ENCODE measurements at places on chromosomes 2 and 18.

- no peak for DNase-seq
These were observed 52.3 kb upstream of the SLC39A10 start for GRCh38 chr2:195604706-195605105.

DNA sequence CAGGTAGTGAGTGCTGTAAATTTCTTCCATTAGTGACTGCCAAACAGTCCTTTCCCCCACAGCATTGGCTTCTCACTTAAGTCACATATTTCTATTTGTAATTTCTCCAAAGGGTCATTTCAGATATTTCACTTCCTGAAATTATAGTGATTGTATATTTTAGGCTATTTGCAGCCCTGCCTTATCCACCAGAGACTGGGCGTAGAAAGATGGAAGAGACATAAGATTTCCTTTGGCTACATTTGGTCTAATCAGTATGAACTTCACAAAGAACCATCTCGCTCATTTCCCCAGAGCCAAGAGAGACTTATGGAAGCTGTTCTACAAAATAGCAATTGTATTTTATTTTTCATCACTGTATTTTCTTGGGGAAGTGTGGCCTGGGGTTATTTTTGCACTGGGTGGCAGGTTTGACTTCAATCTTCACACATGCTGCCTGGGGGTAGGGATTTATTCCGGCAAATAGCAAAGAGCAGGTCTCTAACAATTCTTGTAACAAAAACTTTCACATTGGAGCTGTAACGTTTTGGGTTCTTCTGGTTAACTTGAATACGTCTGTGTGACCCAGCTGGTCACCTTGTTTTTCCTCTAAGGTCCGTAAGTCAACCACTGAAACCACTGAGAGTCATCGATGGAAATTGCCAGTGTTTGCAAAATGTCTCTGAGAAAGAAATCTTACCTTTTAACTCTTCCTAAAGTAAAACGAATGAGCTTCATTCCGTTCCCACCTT is 170.6 kb upstream of the SERPINE2 start:
- DNase-seq, result no peak

DNA sequence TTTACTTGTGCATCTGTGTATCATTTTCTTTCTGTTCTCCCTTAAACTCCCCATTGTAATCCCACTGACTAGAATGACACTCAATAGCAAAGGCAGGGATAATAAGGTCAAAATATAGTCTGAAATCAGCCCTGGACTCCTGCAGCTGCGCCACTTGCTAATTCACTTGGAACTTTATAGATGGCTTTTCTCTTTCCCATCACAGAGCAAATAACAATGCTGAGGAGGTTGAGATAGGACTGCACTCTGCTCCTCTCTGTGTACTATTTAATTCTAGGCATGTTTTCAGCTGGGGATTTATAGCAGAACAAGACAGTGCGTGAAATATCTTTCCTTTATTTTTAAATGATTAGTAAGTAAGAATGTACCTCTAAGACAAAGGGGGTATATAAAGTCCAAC is 324.2 kb downstream of the LNPK start:
- DNase-seq, result no peak

GRCh38 chr2:53437371-53437770 is 330.2 kb upstream of the CHAC2 start:
- no peak for DNase-seq

DNA sequence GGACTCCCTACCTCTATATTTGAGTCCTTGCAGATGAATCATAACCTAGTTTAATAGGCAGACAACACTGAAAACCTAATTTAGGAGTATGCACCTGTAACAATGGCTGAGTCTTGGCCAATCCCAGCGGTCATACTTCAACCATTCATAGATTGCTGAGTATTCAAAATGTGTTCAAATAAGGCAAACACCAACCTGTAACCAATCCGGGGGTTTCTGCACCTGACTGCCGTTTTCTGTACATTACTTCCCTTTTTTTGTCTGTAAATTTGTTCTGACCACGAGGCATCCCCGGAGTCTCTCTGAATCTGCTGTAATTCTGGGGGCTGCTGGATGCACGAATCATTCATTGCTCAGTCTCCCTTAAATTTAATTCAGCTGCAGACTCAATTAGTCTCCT is 338.6 kb downstream of the STK39 start:
- no peak for DNase-seq

DNA sequence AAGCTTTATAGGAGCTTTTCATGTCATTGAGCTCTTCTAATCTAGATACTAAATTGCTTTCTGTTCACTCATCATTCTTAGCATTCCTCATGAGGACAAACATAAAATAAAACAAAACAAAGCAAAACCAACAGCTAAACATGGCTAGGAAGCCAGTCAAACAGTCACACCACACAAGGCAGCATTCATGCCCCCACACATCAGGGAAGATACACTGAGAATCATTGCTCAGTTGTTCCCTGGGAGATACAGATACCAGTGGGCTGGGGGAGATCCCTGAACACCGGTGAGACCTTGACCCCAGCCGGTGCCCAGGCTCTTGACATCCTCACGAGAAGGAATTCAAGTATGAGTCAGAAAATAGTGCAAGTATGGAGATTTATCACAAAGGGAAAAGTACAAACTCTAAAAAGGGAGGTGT is 177.9 kb upstream of the ARL4C start:
- DNase-seq, result no peak

- DNase-seq, result no peak
These were observed 179.7 kb upstream of the SH3BP4 start for GRCh38 chr2:234771980-234772732.

GRCh38 chr2:48781366-48781765 is 25.8 kb upstream of the LHCGR start:
- DNase-seq, result no peak

- DNase-seq, result no peak
These were observed 989.7 kb upstream of the CRIM1 start for GRCh38 chr2:35365859-35366258.

- DNase-seq, result no peak
These were observed 17.1 kb upstream of the ATOH8 start for GRCh38 chr2:85736456-85737355.

DNA sequence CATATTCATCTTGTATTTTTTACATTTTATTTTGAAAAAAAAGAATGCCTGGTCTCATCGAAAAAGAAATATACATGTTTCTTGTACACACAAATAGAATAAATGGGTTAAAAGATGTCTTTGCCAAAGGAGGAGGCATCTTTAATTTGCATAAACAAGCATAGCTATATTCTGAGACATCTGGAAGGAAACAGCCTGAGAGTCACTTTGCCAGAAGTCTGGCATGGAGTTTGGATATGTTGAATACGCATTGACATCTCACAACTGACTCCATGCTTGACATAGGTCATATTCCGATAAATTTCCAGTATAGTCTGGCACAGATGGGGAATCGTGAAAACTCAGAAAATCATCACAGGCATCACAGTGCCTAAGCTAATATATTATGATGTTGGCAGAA is 1317.5 kb upstream of the CELF4 start:
- DNase-seq, result no peak

DNA sequence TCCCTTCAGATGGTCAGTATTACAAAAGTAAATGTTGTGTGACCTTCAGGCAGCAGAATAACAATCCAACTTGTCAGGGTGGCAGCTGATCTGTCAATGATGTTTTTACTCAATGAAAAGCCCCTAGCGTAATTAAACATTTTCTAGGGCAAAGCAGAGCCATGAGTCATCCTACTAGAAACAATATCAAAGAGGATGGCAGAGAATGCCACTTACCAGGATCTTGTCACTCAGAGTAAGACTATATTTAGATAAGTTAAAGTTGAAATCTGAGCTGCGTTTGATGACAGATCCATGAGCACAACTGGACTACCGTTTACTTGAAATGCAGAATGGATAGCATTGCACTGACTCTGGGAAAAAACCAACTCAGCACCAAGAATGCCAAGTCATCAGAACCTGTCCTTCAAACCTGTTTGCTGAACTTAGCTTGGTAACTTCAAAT is 612.6 kb upstream of the ACVR2A start:
- no peak for DNase-seq

DNA sequence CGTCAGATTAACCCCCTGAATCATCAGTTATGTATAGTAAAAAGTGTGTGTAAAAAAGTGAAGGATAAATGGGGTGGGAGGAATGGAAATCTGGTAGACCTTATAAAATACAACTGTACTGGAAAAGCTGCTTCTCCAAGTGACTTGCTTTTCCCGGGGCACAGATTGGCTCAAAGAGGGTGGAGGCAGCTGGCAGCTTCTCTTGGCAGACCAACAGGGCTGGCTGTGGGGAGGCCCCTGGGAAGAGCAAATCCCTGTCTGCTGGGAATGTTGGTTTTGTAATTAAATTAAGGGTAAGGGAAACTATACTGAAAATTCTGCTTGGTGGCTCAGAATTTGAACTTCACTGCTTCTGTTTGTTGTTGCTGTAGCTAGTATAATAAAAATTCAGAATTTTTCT is 154.2 kb upstream of the DLX2 start:
- DNase-seq, result no peak

DNA sequence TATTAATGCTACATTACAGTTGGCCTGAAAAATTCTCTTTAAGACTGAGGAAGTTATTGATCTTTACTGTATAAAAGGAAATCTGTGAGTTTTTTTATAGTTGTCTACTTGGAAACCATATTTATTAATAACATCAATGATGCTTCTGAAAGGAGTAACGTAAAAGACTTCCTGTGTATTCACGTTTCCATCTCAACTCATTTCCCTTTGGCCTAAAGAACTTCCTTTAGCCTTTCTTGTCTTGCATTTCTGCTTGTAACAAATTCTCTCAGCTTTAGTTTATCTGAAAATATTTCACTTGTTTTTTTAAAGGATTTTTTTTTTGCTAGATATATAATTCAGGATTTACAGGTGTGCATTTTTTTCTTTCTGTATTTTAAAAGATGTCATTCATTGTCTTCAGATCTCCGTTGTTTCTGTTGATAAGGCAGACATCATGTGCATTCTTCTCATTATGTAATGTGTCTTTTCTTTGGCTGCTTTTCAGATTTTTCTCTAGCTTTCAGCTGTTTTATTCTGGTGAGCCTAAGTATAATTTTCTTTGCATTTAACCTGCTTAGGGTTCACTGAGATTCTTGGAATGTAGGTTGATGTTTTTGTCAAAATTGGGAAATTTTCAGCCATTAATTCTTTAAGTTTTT is 159.0 kb upstream of the DAPL1 start:
- no peak for DNase-seq

DNA sequence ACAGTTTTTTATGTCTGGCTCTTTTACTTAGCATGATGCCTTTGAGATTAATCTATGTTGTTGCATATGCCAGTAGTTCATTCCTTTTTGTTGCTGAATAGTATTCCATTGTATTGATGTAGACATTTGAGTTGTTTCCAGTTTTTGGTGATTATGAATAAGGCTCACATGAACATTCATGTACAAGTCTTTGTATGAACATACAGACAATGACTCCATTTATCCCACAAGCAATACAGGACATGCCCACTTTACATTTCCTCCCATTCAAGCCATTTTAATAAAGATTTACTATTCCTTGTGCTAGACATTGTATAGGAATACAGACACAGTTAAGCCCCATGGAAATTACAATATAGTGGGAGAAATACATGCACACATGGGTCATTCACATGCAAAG is 118.0 kb downstream of the TRIM43 start:
- DNase-seq, result no peak
